ENCODE measurements at places on chromosomes 12 and 14.

DNA sequence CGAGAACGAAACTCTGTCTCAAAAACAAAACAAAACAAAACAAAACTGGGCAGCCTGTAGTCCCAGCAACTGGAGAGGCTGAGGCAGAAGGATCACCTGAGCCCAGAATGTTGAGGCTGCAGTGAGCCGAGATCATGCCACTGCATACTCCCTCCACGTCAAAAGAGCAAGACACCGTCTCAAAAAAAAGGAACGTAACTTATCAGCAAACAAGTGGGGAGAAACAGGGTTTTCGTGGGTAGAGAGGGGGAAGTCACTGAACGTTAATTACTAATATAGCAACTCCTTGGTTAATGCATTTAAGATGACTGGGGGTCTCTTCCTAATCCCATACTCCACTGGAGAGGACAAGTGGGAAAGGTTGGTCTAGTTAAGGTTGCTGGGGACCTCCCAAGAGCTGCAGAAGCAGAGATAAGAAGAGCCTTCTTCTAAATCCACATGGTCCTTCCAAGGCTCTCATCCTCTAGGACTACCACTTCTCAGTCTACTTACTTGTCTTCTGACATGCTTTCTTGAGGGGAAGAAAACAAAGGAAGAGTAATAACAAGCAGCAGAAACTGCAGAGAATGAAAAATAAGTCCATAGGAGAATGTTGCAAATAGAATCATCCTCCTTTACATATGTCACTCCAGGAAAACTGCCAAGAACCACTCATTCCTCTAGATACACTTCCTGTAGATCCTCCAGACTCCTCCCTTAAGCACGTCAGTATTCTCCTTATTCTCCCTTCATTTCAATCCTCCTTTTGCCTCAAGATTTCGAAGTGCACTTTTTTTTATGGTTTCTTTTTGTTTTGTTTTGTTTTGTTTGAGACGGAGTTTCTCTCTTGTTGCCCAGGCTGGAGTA lies 5.8 kb downstream of the NUMB start:
- peak; percentile 33 for DNase-seq

DNA sequence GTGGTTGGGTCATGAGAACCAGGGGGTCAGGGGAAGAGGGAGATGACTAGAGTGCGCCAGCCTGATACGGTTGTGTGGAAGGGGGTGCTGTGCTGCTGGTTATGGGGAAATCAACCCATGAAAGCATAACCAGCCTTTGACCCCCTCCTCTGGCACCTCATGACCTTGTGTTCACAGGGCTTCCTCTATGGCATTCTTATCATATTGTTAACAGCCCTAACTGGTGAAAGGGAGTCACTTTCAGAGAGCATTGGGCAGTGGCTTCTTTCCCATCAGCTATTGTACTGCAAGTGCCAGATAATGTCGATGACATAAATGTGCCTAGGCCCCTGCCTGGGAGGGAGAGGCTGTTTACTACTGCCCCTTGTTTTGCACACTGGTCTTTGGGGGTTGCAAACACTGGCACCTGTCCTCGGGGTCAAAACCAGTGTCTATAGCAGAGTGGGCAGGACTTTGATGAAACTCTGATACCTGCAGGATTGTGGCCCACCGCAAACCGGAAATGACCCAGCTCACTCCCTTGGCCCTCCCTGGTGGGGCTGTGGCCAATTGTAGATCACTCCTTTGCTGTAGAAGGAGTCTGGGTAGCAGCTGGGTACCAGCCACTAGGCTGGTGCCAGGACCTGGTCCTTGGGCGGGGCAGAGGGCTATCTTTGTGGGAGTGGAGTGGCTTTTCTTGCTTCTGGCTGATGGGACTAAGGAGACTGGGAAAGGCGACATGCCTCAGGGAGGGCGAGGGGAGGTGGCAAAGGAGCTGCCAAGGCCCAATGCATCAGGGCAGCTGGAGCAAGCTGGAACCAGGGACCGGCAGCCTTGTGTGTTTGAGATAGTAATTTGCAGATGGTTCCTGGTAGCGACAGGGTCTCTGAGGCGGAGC lies 634 bp upstream of the TMEM63C start:
- DNase-seq, result no peak

GRCh38 chr14:90384543-90384911 lies 12.3 kb upstream of the CALM1 start:
- no peak for DNase-seq

DNA sequence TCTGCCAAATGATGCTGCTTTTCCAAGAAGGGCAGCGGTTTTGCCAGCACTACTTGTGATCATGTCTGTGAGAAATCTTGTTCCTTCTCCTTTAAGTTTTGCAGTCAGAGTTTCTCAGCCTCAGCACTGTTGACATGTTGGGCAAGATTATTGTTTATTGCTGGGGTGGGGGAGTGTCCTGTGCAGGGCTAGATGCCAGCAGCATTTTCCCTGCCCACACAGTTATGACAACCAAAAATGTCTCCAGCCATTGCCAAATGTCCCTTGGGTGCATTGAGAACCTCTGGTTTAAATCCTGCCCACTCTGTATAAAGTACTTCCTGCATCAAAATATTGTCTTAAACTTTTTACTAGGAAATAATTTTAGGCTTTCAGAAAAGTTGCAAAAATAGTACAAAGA lies 20.0 kb downstream of the TMEM132C start:
- DNase-seq, result no peak

DNA sequence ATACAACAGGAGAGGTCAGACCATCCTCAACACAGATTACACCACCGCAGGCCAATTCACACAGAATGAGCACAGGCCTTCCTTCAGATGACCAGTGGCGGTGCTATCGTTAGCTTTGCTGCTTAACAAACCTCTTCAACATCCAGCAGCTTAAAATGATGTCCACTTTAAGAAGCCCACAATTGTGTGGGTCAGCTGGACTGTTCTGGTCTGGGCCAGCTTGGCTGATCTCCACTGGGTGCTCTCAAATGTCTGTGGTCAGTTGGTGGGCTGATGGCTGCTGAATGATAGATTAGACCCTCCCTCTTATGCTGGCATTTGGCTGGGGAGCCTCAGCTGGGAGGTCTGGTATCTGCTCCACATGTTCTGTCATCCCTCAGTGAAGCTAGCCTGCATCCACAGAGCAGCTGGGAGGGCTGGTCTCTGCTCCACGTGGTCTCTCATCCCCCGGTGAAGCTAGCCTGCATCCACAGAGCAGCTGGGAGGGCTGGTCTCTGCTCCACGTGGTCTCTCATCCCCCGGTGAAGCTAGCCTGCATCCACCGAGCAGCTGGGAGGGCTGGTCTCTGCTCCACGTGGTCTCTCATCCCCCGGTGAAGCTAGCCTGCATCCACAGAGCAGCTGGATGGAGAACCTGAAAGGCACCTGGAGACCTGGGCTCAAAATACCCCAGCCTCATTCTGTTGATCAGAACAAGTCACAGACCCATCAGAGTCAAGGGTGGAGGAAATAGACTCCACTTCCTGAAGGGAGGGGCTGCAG lies 203.6 kb upstream of the DIO3 start:
- no peak for DNase-seq

- no peak for DNase-seq
These were observed 458.3 kb downstream of the ETNK1 start for GRCh38 chr12:23083267-23083666.

DNA sequence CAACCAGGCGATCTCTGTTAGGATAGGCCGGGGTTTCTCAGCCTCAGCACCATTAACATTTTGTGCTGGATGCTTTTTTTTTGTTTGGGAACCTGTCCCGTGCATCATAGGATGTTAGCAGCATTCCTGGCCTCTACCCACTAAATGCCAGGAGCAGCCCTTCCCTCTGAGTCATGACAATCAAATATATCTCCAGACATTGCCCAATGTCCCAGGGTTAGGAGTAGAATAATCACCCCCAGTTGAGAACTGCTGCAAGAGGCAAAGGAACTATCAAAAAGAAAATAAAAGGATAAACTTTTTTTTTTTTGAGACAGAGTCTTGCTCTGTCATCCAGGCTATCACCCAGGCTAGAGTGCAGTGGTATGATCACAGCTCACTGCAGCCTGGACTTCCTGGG lies 76.0 kb downstream of the ACACB start:
- DNase-seq, result no peak

- DNase-seq, result no peak
These were observed 183.7 kb upstream of the STXBP6 start for GRCh38 chr14:25233613-25234012.

GRCh38 chr12:84408936-84409335 lies 503.7 kb downstream of the SLC6A15 start:
- DNase-seq, result no peak

GRCh38 chr12:52655720-52656124 lies 3.7 kb upstream of the KRT2 start:
- no peak for DNase-seq

GRCh38 chr14:51073731-51074130 lies 21.2 kb downstream of the TRIM9 start:
- no peak for DNase-seq

GRCh38 chr12:1094714-1095113 lies 103.7 kb downstream of the ERC1 start:
- no peak for DNase-seq

GRCh38 chr12:46839964-46840363 lies 14.2 kb upstream of the SLC38A4 start:
- DNase-seq, result no peak

- DNase-seq, result peak; percentile 95
These were observed 31.3 kb upstream of the SMUG1 start for GRCh38 chr12:54220092-54220557.

GRCh38 chr12:3035815-3036702 lies 41.1 kb upstream of the TSPAN9 start:
- peak; percentile 71 for DNase-seq

DNA sequence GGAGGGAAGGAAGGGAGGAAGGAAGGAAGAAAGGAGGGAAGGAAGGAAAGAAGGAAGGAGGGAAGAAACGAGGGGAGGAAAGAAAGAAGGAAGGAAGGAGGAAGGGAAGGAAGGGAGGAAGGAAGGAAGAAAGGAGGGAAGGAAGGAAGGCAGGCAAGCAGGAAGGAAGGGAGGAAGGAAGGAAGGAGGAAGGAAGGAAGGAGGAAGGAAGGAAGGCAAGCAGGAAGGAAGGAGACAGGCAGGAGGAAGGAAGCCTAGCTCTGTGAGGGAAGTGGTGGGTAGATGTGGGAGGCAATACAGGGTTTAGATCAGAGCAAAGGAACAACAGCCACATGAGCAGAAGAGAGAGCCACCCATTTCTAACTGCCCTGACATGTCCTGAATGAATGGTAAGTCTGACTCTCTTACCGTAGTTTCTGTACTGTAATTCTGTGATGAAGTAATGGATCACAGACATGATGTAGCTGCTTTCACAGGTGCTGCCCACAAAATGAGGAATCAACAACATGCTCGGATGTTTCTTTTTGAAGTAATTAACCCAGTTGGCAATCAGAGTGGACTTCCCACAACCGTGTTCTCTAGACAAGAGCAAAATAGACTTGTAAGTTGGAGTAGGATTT lies 24.4 kb upstream of the HSP90B1 start:
- no peak for DNase-seq

- no peak for DNase-seq
These were observed 8.0 kb downstream of the PGAM5 start for GRCh38 chr12:132718644-132719043.

GRCh38 chr12:70317781-70318180 lies 48.3 kb upstream of the KCNMB4 start:
- no peak for DNase-seq

All from eye (tissue), 1 donor.